ENCODE measurements at places on chromosomes 16 and 17.
A peak's percentile ranks its signal among the peaks of the same experiment; 100 is the strongest.

GRCh38 chr17:21239680-21240368 lies 13.4 kb downstream of the NATD1 start:
- DNase-seq = no peak

GRCh38 chr17:35080536-35080935 lies 17.0 kb upstream of the RFFL start:
- no peak for DNase-seq

DNA sequence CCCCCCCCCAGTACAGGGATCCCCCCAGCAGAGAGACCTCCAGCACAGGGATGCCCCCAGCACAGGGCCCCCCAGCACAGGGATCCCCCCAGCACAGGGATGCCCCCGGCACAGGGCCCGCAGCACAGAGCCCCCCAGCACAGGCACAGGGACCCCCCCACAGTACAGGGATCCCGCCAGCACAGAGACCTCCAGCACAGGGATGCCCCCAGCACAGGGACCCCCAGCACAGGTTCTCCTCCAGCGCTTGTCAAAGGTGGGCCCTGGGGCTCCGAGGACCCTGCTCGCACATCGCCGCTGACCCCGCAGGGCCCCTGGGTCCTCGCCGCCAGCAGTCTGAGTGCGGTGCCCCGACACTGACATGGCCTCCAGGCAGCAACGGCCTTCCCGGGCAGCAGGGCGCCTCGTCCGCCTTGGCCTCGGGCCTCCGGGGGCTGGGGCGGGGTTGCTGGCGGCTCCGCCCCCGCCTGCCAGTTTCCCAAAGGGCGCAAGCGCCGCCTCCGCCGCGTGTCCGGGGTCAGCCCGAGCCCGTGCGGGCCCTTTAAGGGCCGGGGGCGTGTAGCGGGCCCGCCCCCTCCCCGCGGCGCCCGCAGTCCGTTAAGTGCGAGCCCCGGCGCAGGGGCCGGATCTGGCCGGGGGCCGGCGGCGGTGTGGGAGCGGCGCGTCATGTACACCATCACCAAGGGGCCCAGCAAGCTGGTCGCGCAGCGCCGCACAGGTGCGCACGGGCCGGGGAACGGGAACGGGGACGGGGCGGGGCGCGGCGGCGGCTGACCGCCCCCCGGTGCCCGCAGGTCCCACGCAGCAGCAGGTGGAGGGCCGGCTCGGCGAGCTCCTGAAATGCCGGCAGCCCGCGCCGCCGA lies at the start of gene MCRIP2:
TSS of gene MCRIP2 (plus strand) at position 503 of the 863 bp plus-strand sequence. CDS start at position 667, 164 bp downstream.
- peak; percentile 33 for DNase-seq

DNA sequence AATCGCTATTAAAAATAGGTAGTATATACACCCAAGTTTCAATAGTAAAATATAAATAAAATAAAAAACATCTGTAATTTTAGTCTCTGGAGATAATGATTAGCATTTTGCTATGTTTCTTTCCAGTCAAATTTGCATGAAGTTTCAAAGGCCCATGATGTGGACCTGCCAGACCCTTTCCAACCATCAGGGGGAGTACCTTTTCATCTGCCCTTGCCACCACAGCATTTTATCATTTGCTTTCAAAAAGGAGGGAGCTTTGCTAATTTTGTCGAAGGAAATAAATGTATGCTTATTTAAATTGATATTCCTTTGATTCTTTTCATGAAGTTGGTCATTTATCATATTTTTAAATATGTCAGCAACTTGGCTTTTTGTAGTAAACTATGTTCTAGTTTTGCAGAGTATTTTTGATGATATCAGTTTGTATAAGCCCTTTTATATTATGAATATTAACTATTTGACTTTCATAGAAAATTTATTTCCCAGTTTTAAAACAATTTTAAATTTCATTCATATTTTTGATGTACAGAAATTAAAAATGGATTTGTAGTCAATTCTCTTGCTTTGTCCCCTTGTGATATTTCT lies 115.2 kb upstream of the NETO2 start:
- no peak for DNase-seq

DNA sequence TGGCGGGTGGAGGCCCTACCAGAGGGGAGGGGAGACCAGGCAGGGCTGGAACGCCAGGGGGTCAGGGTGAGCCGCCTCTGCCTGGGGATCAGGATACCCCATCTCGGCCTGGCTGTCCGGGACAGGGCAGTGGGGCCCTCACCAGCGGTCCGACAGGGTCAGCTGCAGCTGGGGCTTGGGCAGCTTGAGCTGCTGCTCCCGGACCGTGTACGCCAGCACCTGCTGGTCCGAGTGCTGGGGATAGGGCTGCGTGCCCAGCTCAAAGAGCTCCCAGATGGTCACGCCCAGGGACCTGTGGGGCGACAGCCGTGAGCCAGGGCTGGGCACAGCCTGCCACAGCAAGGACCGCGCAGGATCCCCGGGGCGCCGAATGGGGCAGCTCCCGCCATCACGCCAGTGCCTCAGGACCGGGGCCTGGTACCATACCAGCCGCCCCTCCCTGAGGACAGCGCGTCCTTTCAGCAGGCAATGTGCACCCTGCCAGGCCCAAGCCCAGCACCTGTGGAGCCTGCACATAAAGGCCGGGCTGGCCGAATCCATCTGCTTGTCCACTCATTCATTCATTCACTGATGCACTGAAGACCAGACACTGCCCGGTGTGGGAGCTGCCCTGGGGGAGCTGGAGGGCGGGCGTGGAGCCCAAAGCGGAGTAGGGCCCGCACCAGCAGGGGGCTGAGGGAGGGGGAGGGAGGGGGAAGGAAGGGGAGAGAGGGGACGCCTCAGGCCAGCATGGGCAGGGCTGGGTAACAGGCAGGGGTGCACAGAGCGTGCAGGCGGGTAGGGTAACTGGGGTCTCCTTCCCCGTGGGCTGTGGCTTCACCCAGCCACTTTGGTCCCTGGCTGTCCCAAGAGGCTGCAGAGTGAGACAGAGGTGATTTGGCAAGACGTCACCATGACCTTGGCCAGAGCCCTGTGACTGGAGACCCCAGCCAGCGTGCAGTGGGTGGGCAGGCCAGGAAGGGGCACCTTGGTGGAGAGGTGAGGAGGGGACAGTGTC lies 42.0 kb upstream of the PVALEF start:
- DNase-seq = no peak

GRCh38 chr17:77563439-77564102 lies 394.9 kb upstream of the TNRC6C start:
- no peak for DNase-seq

- DNase-seq = no peak
These were observed 5.4 kb downstream of the LRRC75A start for GRCh38 chr17:16486373-16487250.

GRCh38 chr16:2689968-2690801 lies 7.9 kb downstream of the KCTD5 start:
- DNase-seq = no peak

GRCh38 chr16:14509675-14510132 lies 120.4 kb downstream of the PARN start:
- DNase-seq = no peak

DNA sequence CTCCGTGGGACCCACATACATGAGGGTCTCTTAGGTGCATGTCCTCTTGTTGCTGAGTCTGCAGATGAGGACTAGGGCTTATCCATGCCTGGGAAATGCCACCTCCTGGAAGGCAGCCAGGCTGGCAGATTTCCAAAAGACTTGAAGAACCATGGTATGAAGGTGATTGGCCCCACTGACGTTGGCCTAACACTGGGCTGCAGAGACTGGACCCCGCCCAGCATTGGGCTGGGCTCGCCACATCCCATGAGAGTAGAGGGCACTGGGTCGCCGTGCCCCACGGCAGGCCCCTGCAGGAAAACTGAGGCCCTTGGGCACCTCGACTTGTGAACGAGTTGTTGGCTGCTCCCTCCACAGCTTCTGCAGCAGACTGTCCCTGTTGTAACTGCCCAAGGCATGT lies 38.2 kb upstream of the IL21R start:
- no peak for DNase-seq

DNA sequence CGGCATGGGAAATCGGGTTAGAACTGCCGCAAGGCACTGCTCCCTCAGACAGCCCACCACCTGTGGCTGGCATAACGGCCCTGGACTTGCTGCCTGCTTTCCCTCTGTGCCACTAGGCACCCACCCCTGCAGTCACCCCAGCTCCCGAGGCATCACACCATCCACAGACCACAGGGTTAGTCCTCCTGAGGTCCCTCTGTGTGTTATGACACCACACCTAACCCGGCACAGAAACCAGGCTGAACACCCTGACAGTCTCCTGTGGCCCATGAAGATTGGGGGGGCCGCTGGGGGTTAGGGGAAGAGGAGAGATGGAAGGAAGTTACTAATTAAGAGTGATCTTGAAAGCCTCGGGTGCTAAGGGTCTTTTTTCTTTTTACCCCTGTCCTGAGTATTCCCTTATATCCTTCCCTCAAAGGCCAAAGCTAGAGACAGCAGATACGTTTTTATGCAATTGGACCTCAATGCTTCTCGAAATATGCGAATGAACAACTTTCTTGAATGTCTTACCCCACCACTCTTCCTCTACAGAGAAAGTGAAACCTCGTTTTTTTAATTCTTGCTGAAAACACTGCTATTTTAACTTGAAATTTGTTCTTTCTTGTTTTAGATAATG lies 7.0 kb downstream of the CYTH1 start:
- peak; percentile 33 for DNase-seq

GRCh38 chr17:71872843-71873485 lies 247.9 kb upstream of the SOX9 start:
- no peak for DNase-seq

DNA sequence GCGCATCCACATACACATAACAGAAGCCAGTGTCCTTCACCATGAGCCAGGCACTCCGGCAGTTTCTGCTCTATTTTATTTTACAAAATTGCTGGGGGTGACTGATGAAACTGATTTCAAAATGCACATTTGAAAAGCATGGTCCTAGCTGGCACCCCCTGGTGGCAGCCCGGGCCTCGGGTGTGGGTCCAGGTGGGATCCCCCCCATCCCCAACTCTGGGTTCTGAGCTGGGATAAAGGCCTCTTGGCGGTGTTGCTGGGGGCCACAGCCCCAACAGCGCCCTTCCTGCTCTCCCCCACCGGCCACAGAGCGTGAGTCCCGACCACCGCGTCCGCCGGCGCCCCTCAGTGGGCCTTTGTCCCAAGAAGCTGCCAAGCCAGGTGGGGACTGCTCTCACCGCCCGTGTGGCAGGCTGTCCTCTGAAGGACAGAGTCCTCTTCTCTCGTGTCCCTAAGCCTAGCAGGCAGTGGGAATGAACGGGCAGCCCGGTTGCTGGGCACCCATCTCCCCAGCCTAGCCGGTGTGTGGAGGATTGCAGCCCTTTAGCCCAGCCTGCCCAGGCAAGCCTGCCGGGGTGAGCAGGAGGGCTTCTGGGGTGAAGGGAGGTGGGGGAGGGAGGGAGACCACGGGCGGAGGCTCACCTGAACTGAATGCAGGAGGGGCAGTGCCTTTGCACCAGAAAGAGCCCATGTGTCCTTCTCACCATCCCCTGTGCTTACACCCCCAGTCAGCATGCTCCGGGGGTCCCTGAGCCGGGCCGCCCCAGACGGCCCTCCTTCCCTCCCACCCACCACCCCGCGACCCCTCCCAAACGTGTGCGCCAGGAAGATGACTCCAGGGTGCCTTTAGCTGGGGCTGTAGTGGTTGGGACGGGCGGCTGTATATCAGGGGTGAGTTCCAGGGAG lies 898 bp downstream of the SNAI3 start:
- DNase-seq = no peak

Measured in activated CD8-positive, alpha-beta memory T cell treated with anti-CD3 and anti-CD28 coated beads for 1 hour (primary cell).